ENCODE measurements at places on chromosomes 6 and 20. TPM values are rescaled to one million over a fixed set of nuclear protein-coding genes. Genes with fewer than 3 reads are reported as not detected.

GRCh38 chr6:11538052-11538818, 686 bp downstream of the TMEM170B start:
- DNase-seq = peak; percentile 71

DNA sequence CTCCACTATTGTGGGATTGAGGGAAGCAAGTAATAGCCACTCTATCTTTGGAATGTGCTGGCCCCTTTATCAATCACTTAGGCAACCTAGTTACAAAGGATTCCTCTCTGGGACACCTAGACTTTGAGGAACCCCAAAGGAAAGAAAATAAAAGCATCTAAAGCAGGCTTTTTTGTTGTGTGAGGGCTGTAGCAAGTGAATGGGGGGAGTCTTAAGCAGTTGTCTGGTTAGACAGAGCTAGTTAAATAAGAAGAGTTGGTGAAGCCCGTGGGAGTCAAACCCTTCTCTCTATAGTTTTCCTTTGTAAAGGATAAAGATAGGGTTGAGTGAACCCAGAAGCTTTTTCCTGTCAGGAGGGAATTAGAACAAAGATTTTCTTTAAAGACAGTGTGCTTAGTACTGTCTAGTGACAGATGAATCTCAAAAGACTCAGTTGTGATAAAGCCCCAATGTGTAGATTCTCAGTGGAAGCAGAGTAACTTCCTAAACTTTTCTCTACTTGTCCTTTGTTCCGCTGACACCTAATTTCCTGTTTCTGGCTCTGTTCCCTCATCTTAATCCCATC, 63.3 kb downstream of the HDGFL1 start:
- no peak for DNase-seq

DNA sequence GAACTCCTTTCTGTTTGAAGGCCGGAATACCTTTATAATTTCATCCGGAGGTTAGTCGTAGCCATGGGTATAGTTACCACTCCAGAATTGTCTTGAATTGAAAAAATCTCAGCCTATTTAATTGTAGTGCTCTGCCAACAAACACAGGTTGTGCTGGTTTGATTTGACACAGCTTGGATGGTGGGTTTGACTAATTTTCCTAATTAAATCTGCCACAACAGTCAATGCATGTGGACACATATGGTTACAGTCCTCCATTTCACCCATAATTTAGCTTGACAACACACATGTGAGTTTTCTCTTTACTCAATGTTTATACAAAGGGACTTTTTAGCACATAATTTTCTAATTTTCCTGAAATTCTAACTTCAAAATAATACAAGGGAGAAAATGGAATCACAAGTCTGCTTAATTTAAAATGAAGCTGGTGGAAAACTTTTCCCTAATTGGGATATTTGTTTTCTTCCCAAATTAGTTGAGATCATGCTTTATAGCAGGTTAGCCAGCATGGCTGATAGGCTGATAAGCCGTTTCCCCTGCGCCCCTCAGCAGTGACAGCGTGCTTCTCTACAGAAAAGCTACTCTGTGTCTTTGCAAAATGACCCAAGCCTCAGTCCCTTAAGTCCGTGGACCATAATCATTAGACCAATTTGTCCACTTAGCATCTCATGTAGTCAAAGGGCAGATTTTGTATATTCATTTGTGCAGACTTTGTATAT, 463.5 kb upstream of the FLRT3 start:
- DNase-seq = no peak

DNA sequence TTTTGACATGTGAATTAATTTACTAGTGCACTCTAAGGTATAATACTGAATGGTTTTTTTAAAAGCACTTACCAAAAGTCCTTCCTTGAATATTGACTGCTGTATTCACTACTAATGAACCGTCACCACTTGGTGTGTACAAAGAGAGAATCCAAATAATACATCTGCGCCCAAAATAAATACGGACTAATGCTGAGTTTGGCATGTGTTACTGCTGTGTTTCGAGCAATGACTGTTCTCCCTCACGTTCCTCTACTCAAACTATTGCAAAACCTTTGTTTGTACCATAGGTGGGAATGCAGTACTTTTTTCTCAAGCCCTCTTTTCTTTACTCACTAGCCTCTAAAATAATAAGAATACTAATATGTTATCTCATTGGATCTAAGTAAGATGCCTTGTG, 305.5 kb downstream of the QKI start:
- no peak for DNase-seq

DNA sequence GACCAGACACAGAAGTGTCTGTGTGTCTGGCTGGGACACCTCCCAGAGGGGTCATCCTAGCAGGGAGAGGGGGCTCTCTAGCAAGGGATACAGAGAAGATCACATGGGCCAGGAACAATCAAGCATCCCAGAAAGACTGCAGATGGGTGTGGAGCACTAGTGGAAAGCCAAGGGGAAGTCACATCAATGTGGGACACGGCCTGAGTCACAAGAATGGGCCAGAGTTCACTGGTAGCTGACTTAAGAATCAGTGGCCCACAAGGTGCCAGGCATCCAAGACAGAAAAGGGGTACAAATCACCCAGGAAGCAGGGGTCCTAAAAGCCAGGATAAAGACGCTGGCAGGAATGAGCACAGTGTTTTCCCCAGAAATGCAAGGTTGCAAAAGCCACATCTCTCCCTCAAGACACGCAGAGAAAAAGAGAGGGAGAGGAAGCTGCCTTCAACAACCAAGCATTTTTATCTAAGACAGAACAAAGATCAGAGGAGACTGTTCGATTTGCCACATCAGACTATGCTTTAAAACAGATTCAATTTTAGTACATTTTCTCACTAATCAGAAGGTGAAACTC, 113.6 kb upstream of the DST start:
- no peak for DNase-seq

GRCh38 chr6:123733180-123733579, 70.5 kb upstream of the NKAIN2 start:
- no peak for DNase-seq

GRCh38 chr6:108359901-108360882, 65.3 kb downstream of the AFG1L start:
- DNase-seq = no peak

DNA sequence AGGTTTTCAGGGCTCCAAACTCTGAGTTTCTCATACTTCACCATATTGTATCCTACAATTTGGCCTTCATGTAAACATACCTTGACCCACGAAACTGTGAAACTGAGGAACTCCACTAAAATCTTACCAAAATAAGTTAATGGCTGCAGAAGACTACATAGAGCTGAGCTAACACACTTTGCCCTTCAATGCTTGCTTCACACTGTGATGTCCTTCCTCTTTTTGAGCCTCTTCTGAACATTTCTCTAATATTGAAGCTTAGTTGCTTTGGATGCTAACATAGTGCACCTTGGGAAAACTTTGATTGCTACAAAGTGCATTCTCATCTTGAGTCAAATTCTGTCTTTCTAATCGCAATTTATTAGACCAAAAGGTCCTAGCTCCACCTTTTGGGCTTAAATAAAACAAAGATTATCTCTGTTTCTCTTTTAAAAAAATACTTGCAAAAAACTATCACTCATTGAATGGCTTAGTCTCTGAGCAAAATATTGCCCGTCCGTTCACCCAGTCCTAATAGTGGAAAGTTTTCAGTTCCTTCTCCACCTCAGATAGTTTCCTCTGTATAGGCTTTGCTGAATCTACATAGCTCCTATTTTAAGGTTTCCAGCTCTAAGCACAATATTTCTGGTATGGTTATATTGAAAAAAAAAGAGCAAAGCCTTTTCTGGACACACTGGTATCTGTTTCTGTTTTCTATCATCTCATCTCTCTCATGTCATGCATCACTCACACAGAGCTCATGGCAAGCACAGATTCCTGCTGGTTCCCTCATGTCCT, 494.6 kb downstream of the RFPL4B start:
- no peak for DNase-seq

DNA sequence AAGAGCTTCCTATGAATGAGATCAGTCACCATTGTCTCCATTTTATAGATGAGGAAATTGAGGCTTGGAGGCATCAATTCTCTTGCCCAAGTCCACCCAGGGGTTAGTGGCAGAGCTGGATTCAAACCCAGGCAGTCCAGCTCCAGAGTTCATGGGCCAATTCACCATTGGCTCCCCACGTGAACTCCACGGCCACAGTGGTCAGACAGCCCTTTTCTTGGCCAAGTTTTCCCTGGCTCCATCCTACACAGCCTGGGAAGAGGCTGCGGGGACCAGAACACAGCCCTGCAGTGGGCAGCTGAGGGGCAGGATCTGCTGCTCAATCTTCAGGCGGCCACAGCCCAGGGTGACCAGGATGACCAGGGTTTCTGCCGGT, 20.5 kb downstream of the TGM2 start:
- no peak for DNase-seq

DNA sequence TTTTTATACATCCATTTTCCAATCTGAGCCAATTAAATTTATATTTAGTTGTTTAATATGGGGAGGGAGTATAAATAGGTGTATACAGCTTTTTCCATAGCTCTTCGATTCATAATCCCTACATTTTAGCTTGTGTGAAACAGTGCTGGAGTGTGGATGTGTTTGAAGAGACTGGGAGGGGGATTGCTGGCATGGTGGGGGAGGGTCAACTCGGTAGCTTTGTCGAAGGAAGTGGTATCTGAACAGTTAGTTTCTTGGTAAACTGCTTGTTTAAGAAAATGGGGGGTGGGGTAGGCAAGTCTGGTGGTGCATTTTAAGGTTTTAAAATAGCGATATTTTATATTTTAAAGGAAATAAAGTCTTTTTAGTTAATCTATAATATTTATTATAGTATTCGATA, 1.4 kb upstream of the LIN28B start:
- DNase-seq = no peak

DNA sequence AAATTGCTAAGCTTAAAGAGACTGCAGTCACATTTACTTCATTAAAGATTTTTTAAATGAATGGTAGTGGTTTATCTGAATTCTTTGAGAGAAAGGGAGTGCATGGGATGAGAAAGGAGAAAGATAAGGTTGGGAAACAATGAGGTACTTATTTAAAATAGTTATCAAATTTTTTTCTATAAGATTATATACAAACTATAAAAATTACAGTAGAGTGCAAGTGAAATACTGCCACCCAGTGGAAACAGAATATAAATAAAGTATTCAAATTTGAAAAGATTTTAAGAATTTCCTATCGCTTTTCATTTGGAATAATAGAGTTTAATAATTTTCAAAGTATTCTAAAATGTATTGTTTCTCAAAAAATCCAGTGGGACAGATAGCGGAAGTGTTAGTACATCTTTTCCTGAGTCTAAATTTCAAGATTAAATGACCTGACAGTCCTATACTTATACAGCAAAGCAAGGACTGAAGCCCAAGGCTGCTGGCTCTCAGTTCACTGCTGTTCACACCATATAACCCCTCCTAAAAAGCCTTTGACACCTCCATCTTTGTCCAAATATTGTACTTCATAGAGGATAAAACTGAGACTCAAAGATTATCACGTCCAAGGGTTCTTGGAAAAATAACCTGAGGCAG, 31.1 kb downstream of the EPM2A start:
- no peak for DNase-seq

- peak; percentile 49 for DNase-seq
Observed at GRCh38 chr20:1721687-1722512, 64.3 kb upstream of the SIRPG start.

DNA sequence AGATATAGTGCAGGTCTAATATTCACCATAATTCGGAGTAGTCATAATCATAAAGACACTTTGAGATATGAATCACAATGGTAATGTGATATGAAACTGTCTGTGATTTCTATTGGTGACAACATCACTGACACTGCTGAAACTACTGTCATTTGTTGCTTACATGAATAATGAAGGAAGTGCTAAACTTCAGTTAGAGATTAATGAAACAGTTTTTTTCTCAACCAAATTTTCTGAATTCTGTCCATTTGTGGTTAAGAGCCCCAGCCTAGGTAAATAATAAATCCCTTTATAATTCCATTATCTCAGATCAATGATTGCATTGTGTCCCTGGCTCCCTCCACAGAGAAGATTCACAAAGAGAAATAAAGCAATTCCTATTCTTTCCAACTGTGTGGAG, 122.6 kb downstream of the HIVEP2 start:
- peak; percentile 47 for DNase-seq

- no peak for DNase-seq
Observed at GRCh38 chr20:4090756-4091489, 75.6 kb upstream of the RNF24 start.

DNA sequence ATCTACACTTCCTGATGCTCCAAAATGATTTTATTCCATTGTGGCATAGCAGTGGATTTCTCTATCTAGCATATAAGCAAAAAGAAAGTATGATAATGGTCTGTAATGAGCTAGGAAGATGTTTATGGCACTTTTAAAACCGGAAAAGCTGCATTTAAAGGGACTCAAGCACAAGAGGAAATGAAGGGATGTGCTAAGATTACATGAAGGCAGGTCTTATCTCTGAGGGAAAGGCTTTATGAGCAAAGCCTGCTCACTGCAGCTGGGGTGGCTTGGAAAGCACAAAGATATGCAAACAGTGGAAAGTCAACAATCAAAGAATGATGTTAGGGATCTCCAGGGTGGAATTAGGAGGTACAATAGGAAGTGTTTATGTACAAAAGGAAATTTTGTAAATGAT, 138.2 kb downstream of the TENT5A start:
- DNase-seq = no peak

DNA sequence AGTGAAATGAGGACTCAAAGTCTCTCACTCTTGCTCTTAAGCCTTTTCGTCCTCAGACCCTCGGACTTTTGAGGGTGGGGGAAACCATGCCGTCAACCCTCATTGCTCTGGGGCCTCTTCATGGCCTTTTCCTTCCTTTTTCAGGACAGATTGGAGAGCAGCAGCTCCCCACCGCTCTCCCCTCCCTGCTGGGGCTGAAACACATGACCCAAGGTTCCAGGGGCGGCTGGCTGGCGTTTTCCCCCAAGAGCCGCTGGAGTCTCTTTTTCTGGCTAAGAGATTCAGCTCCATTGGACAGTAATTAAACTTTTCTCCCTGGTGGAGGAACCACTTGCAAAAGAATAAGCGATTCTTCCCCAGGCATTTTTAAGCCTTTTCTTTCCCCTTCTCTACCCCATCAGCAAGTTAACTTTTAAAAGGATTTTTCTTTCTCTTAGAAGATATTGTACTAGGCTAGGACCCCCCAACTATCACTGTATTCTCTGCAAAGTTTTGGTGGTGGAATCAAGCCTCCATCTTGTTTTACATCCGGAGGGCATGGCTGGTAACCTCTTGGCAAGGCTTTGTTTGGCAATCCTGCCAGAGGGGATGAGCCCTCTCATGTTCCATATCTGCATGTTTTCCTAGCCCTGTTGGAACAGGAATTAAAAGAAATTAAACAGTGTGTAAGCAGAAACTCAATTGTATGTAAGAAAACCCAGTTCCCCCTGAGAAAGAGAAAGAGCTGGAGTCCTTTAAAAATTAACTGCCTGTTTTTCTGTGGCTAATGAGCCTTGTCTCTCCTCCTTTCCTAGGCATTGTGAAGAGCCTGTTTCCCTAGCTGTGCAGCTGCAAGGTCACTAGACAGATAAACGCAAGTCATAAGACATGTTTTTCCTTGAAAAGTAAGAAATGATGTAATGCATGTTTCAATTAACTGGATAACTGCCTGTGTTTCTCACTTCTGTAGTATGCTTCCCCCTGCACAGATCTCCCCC, 100.8 kb upstream of the GPR6 start:
- DNase-seq = no peak

The VSX1 gene
- total RNA-seq = not detected

The TMC2 gene
- not detected for total RNA-seq

The ETV7 gene
- 0.54 TPM for total RNA-seq

The EYS gene
- not detected for total RNA-seq

The ZNF311 gene
- 0.97 TPM for total RNA-seq

The IL17A gene
- total RNA-seq = not detected

The GPR63 gene
- total RNA-seq = 2.7 TPM

The SAMD10 gene
- 37.5 TPM for total RNA-seq

Measured in activated CD4-positive, alpha-beta T cell treated with anti-CD3 and anti-CD28 coated beads, Interleukin-2, amount 10 ng/mL, durations not matched to agents 24 days and 14 days (primary cell).